CD4-positive, alpha-beta T cell treated with Interleukin-15 for 4 hours (primary cell): ENCODE measurements at places on chromosomes 11 and 22.

DNA sequence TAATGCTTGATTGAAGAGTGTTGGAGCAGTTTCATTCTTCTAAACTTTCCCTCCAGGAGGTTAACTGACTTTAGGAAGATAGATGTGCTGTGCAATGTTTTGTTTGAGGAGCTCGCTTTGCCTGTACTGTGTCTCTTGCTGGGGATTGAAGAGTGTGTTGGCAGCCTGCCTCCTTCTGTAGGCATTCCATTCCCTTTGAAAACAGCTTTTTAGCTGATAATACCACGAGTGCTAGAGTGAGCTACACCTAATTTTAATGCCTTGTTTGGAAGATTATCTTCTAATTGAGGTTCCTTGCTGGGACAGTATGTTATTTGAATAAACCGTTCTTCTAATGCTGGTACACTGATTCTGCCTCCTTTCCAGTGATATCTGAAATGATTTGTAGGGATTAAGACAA, 7.2 kb downstream of the DDX10 start:
- DNase-seq, result no peak

- DNase-seq, result no peak
Observed at GRCh38 chr11:17405232-17406005, 17.0 kb upstream of the KCNJ11 start.

DNA sequence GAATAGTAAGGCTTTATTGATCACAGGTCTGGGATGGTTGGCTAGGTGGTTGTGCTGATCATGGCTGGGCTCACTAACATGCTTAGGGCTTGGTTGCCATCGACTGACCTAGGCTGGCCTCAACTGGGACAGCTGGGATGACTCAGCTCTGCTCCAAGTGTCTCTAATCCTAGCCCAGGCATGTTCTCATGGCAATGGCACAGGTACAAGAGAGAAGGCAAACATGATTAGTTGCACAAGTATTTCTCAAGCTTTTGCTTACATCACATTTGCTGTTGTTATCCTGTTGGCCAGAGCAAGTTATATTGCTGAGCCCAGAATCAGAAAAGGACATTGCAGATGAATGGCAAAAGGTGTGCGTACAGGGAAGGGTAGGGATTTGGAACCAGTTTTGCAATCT, 68.5 kb upstream of the SLC35C1 start:
- DNase-seq, result no peak

- no peak for DNase-seq
Observed at GRCh38 chr22:47166446-47167016, 404.1 kb downstream of the TBC1D22A start.

DNA sequence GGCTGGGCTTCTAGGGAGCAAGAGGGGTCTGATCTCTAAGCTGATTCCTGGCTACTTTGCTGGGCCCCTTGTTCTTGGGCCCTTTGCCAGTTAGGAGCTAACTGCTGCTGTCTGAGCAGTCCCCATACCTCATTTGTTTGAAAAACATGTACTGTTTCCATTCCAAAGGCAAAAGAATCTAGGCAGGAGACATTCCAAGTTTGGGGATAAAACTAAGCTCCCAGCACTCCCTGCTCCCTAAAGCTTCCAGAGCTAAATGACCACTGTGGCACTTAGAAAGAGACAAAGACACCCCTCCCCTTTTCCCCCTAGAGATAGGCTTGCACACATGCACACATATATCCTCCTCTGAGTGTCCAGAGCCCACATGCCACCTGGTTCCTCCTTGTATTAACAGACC, 22.7 kb upstream of the RRM1 start:
- no peak for DNase-seq

GRCh38 chr22:25409240-25409639, 155.2 kb upstream of the GRK3 start:
- DNase-seq, result no peak

- no peak for DNase-seq
Observed at GRCh38 chr11:18780896-18781295, 10.7 kb downstream of the PTPN5 start.

DNA sequence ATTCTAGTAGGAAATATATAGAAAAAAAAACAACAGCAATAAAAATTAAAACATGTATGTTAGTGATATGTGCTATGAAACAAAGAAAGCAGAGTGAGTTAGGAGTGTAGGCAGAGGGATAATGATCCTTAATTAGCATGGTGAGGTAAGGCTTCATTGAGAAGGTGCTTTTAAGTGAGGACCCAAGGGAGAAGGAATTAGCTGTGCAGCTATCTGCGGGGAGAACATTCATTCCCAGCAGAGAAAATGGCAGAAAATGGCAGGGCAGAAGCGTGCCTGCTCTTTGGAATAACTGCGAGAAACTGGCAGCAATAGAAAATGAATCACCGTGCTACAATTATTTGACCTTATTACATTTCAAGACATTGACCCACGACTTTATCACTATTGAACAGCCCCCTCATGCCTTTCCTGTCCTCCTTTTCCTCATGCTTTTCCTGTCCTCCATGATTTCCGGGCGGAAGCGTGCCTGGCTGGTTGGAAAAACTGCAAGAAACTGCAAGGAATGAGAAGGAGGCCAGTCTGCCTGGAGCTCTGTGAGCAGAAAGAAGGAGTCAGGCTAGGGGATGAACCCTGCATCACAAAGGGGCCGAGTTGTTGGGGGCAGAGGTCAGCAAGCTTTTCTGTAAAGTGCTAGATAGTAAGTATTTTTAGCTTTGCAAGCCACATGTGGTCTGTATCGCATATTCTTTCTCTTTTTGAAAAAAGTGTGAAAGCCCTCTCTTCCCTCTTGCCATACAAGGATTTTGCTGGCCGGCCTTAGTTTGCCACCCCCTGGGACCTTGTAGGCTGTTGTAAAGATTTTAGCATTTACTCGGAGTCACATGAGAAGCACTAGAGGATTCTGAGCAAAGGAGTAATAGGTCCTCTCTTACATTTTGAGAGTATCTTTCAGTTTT, 37.1 kb upstream of the SWAP70 start:
- no peak for DNase-seq

DNA sequence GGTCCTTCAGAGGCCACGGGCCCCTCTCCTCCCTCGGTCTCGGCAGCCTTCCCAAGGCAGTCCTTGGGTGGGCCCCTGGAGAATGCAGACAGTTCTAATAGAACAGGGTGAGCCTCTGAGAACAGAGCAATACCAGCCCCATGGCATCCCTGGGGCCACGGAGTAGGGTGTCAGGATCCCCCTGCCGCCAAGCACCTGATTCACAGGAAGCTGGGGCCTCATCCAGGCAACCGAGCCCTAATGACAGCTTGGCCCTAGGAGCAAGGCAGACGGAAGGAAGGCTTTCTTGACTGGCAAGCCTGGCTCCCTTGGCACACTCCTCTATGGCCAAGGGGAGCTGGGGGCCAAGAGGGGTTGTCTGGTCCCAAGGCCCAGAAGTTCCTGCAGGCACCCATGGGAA, 15.2 kb downstream of the TXN2 start:
- DNase-seq, result no peak

DNA sequence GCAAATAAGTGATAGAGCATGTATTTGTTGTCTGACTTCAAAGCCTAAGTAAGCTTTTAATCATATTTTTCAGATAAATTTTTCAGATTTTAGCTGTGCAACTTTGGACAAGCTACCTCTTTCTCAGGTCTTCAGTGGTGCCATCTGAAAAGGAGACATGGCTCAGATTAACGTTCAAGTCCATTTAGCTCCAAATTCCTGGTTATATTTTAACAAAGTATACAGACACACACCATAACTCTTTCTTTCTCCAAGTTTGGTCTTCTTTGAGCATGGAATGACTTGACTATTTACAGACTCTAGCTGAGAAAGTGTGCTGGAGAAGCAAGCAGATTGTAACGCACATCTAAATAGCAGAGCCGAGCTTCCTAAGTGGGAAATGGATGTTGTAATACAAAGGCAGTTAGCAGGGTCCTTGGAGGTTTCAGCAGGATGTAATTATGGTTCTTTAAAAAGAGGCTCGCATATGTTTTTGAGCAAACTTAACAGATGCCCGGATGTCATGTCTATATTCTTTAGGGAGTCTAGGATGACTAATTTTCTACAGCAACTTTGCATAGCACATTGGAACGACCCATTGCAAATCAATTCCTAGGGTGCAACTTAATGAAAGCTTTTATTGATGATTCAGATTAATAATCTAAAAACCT, 128.1 kb upstream of the E2F8 start:
- no peak for DNase-seq

GRCh38 chr11:29256580-29256979, 760.2 kb downstream of the KCNA4 start:
- DNase-seq, result no peak

DNA sequence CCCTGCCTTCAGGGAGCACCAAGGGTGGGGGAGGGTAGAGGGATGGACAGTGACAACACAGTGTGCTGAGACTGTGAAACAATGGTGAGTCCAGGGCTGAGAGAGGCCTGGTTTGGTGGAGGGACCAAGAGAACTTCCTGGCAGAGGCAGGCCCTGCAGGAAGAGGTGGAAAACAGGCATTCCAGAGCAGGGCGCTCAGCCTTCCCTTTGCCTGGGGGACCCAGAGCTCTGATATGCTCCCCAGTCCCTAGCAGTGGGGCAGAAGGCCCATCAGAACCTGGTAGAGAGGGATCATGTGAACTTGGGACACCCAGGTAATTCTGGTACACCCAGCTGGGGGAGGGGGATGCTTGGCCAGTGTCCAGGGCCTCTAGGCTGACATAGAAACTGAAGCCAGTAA, 17.2 kb upstream of the UVRAG start:
- DNase-seq, result no peak

- DNase-seq, result no peak
Observed at GRCh38 chr11:12123273-12123672, 12.9 kb downstream of the MICAL2 start.

DNA sequence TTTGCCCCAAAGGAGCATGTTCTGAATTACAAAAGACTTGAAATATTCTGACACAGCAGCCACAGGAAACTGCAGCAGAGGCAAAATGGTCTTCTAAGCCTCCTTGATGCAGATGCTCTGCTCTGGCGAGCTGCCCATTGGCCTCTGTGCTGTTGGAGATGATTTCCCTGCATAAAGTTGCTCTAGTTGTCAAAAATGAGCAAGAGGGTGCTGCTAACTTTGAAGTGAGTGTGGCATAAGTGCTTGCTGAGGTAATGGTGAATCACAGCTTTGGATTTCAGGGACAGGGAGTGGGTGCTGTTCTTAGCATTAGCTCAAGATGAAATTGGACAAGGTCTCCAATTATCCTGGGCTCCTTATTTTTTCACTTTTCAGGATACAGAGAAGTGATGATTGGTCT, 435.4 kb downstream of the TMEM135 start:
- no peak for DNase-seq

- no peak for DNase-seq
Observed at GRCh38 chr22:48267681-48268080, 1505.2 kb downstream of the TBC1D22A start.
